ENCODE measurements at places on chromosomes 2 and 18.

- DNase-seq = no peak
These were observed 77.9 kb upstream of the FAM124B start for GRCh38 chr2:224479826-224480225.

DNA sequence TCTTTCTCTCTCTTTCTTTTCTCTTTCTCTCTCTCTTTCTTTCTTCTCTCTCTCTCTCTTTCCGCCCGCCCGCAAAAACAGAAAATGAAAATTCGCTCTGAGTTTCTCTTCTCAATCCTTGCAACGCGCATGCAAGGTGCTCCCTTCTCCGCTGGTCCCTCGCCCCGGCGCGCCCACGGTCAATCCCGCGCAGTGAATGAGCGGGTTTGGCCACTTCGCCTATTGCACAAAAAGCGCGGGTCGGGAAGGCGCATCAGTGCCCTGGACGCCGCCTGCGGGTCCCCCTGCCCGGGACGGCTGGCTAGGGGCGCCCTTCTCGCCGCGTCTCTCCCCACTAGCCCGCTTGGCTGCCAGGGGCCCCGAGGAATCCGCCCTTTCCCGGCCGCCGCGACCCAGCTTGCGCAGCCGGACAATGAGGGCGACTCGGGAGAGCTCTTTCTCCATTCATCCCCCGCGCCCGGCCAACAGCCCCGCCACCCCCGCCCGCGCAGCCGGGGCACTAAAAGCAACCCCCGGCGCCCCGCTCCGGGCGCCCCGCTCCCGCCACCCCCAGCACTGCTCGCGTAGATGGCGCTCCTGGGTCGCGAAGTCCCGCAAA is 706 bp downstream of the LAMA1 start:
- no peak for DNase-seq

DNA sequence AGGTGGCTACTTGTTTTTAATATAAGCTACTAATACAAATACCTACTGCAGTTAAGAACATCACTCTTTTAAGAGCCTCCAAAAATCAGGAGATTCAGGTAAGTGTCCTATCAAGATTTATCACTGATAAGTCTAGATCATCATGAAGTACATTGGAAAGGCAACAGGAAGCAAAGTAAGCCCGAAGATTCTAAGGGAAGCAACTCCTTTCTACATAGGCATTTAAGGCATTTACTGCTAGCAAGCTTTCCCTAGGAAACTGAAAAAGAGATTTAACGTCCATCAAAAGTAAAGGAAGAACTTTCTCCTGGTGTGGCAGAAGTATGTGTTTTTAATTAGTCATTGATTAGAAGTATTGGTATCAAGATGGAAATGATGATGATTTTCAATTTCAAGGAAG is 3.7 kb downstream of the STK17B start:
- no peak for DNase-seq

DNA sequence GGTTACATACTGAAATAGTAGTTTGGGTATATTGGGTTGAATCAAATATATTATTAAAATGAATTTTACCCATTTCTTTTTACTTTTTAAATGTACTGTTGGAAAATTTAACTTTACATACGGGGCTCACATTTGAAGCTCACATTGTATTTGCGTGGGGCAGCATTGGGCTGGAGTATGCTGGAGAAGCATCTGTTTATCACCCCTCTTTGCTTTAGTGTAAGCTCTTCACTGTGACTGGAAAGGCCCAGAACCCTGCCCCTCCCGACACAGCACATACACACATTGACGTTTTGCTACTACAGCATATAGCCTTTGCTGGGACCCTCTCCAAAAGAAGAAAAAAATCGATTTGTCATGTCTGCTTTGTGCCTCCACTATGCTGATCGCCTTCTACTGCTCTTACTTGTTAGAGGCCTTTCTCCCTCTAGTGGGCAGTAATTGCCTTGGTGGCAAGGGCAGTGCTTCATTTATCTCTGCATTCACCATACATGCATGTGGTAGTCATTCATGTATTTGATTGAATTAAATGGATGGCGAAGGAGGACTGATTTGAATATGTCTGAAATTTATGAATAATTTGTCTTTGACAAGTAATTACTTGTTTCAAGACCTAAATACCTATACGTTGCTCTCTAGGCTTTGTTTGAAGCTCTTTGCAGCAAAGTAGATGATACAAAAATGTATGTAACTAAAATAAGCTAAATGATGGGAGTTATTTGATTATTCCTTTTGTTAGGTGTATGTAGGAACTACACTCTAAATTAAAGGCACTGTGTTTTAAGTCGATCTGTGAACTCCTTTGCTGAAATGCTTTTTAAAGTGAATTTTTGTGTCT is 37.4 kb downstream of the VAPA start:
- DNase-seq = peak; percentile 71

GRCh38 chr2:202135091-202135874 is 62.2 kb downstream of the KIAA2012 start:
- DNase-seq = peak; percentile 99

GRCh38 chr2:224551693-224552092 is 33.5 kb downstream of the CUL3 start:
- DNase-seq = no peak

DNA sequence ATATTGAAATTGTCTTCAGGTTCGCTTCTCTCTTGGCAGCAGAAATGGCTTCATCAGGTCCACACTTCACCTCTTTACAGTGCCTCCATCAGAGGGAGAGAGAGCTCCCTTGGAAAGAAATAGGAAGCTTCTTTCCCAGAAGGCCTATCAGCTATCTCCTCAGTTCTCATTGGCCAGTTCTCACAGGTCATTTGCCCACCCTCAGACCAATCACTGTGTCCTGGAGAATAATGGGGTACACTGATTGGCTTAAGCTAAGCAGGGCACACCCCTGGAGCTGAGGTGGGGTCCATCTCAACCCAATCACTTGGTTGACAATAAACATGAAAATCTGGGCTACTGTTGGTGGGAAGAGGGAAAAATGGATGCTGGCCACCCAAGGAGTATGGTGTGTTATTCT is 5.2 kb downstream of the GNLY start:
- no peak for DNase-seq

DNA sequence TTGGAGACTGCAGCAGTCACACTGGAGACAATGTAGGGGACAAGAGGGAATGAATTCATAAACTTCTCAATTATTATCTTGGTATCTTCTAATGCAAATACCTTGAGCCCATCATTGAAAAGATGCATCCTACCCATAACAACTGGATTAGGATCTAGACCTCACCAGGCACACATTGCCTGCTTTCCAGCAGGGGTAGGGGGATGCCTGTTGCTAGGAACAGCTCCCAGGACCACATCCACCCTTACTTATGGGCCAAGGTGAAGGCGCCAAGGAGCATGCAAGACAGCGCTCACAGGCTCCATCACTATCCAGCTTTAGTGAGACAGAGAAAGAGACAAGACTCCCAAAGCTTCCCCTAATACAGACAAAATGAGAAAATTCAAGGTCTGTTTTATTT is 24.4 kb downstream of the KCTD1 start:
- no peak for DNase-seq

DNA sequence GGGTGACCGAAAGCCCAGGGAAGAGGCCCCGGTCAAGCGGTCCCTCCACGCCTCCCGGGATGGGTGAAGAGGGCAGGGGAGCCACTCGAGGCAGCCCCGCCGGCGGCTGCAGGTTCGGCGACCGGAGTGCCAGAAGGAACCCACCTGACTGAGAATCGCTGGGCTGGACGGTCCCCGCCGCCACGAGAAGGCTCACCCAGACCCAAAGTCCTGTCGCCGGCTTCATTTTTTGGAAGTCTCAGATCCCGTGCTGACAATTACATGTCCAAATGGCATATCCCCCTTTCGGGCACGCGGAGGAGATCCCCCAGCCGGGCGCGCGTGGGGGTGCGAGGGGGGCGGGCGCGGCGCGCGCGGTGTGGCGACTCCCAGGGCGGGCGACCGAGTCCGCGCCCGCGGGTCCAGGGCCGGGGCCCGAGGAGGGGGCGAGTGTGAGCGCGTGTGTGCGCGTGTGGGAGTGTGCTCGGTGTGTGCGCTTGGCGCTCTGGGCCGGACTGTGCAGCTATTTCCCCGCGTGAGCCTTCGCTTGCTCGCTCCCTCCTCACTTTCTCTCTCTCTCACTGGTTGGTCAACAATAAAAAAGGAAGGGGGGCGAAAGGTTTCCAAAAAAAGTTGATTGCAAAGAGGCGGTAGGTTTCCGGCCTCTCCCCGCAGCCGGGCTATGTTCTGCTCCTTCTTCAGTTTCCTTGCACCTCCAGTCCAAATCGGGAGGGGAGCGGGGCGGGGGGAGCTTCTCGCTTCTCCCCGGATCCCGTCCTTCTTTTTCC is at the start of gene ERBB4:
Gene ERBB4 (minus strand): TSS at position 498 of the 767 bp plus-strand sequence. CDS start 272 bp downstream, at position 226.
- DNase-seq = no peak

DNA sequence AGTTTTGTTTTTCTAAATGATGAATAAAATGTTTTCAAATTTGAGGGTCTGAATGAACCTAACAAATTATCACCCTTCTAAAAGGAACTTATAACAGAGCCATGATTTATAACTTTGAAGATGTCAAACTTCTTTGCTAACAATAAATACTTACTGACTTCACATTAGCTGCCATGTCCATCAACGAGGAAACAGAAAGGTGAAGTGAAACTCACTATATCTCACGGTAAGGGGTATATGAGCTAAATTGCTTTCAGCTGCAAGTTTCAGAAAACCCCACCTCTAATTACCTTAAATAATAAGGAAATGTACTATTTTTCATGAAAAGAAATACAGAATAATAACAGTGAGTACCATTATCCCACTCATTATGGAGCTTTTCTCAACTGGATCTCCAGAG is 350.8 kb upstream of the NT5C1B start:
- DNase-seq = no peak

DNA sequence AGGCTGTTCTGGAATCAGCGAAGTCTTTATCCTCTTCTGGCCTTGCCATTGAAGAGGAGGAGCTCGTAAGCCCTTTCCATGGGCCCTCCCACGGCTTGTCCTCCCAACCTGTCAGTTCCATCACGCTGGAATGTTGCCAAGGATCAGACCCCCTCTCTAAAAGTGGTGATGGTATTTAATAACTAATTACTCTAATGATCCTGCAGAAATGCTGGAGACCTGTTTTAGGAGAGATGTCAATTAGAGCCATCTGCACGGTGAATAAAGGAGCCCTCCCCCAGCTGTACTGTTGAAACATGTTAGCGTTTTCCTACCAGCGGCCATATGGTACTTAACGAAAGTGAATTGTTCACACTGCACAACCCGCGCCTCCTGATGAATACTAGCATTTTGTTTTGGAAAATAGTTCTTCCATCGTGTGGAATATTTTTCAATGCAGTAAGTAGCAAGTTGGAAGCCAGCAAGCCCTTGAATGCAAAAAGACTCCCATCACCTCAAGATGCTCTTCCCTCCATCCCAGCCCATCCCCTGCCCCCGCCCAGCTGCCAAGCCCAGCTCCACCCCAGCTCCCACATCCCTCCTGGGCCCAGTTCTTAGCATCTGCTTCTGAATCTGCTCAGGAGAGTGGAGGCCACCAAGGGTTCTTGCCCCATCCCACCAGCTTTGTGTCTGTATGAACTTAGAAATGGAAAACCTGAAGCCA is 145.4 kb downstream of the KLHL29 start:
- no peak for DNase-seq

DNA sequence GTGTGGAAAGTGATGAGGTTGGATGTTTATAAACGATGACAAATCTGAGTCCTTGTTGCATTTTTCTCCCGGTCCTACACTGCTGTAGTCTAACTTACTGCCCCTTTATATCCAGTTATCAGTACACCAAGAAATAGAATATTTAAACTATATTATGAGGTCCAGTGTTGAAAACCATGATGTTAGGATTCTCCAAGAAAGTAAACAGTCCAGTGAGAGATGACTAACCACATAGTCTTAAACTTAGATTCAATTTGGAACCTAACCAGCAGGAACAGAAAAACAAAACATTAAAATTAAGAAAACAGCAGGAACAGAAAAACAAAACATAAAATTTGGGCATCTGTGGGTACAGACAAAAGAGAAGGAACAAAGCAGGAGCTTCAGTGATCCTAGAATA is 143.2 kb downstream of the TPGS2 start:
- no peak for DNase-seq

DNA sequence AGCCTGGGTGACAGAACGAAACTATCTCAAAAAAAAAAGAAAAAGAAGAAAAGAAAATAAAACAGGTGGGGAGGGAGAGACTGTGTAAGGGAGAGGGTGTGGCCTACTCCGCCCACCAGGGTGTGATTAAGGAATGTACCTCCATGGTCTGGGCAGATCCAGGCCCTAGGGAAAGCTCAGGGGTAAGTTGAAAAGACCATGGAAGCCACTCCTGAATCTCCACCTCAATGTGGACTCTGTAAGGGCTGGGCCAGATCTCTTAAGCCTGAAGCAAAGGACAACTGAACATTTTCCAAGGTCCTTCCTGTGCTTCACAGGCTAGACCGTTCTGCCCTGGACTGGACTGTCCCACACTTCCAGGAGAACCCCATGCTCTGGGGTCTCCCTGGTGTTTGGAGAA is 9.7 kb upstream of the ATG16L1 start:
- no peak for DNase-seq

- peak; percentile 93 for DNase-seq
These were observed 49.1 kb upstream of the CTAGE1 start for GRCh38 chr18:22466608-22467395.

DNA sequence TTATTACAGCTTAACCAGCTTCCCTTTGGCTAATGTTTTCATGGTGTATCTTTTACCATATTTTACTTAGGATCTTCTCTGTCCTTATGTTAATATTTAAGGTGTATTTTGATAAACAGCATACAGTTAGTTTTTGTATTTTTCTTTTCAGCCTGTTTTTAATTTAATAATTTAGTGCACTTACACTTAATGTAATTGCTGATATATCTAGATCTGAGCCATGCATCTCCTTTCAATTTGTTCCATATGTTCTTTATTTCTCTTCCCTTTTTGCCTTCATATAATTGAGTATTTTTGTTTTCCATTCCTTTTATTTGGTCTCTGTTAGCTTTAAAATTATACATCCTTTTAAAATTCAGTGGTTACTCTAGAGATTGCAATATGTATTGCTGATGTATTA is 78.8 kb downstream of the SMC6 start:
- no peak for DNase-seq

- peak; percentile 71 for DNase-seq
These were observed 156.0 kb downstream of the TGIF1 start for GRCh38 chr18:3605954-3606443.

DNA sequence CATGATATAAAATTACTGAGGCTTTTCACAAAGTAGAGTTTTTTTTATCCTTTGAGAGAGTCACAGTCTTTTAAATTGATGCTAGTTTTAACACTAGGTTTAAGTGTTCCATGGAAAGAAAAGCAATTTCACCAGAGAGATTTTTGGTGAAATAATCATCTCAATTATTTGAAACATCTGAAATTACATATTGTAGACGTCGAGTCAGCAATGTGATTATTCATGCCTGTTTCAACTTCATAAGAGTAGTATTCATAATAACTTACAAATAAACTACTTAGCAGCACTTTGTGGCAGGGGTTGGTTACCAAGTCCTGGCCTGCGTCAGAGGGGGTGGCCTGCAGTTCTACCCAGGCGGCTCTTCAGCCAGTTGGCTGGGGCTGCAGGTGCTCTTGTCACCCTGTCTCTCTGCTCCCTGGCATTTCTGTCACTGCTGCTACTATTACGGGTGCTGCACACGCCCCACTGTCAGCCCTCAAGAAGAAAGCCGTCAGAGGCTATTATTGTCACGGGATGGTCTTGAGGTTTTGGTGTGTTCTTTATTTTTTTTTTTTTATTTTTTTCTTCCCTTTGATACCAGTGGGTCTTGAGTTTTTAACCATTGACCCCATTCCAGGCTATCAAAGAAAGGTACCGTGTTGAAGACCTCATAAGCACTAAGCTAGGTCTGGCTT is 50.4 kb downstream of the MALT1 start:
- peak; percentile 65 for DNase-seq

- DNase-seq = no peak
These were observed 18.4 kb downstream of the NPPC start for GRCh38 chr2:231907765-231908164.

GRCh38 chr2:154587739-154588138 is 110.8 kb upstream of the KCNJ3 start:
- DNase-seq = no peak

Measured in fibroblast of skin of scalp (primary cell).